HCT116 (cell line): ENCODE measurements at places on chromosomes 12 and 14. TPM values are rescaled to one million over a fixed set of nuclear protein-coding genes. Genes with fewer than 3 reads are reported as not detected.

Gene PTCSC3
- total RNA-seq = not detected

Gene INHBC
- total RNA-seq = 0.20 TPM

GRCh38 chr14:76595266-76595665, 166.0 kb upstream of the VASH1 start:
- no peak for DNase-seq
- H3K27ac ChIP-seq = no peak overlapping the region
- peaks cover 8% of the 10 kb centered on the region; the same call in 1 of the 2 replicates for H3K27me3 ChIP-seq

DNA sequence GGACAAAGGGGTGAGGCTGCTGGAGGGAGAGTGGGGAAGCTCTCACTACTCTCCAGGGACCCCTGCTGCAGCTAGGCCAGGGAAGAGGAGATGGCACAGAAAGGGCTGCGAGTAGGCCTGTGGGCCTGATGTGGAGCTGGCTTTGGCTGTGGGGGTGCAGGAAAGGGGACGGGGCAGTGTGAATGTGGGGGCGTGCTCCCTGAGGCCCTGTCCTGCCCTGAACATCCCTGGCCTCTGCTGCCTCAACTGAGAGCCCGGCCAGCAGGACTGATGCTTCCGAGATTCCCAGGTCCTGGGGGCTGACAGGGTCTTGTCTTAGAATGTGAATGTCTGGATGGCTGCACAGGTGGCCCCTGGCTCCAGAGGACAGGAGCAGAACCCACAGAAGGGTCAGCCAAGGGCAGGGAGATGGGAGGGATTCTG, 64.2 kb downstream of the CHGA start:
- H3K4me1 ChIP-seq = peaks cover 10% of the 10 kb centered on the region; the same call in 1 of the 2 replicates
- no peak for DNase-seq
- no peak overlapping the region for H3K4me3 ChIP-seq
- H3K27me3 ChIP-seq = no peaks in the 10 kb centered on the region
- no peak overlapping the region; the same call in 1 of the 2 replicates for H3K27ac ChIP-seq

GRCh38 chr14:93012951-93013719, 90.2 kb downstream of the CHGA start:
- H3K36me3 ChIP-seq = no peaks in the 10 kb centered on the region
- no peaks in the 10 kb centered on the region for H3K27me3 ChIP-seq
- no peak overlapping the region for H3K4me3 ChIP-seq
- peaks cover 6% of the 10 kb centered on the region for H3K4me1 ChIP-seq
- H3K27ac ChIP-seq = no peak overlapping the region

GRCh38 chr12:119594772-119595445, 1.3 kb downstream of the TMEM233 start:
- no peak overlapping the region for H3K4me3 ChIP-seq
- H3K36me3 ChIP-seq = no peaks in the 10 kb centered on the region
- H3K4me1 ChIP-seq = no peaks in the 10 kb centered on the region
- no peak for DNase-seq
- H3K27me3 ChIP-seq = peaks cover 26% of the 10 kb centered on the region; the same call in 1 of the 2 replicates

DNA sequence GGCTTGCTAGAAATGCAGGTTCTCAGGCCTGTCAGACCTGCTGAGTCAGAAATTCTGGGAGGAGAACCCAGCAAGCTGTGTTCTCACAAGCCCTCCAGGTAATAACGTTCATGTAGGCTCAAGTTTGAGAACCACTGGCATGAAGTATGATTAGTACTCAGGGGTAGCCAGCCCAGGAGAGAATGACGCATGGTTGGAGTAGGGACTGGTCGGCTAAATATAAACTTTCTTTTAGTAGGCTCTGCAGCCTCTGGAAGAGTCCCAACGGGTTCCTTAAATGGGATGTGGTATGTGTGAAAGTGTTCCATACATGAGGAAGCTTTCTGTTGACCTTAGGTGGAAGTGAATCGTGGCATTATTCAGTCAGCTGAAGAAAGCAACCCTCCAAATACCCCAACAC, 209.3 kb downstream of the SLC41A2 start:
- H3K36me3 ChIP-seq = no peaks in the 10 kb centered on the region
- no peak for DNase-seq
- no peaks in the 10 kb centered on the region for H3K27me3 ChIP-seq
- H3K27ac ChIP-seq = no peak overlapping the region
